HFFc6 (cell line): ENCODE measurements at places on chromosomes 12 and 14.
A peak's percentile ranks its signal among the peaks of the same experiment; 100 is the strongest.

DNA sequence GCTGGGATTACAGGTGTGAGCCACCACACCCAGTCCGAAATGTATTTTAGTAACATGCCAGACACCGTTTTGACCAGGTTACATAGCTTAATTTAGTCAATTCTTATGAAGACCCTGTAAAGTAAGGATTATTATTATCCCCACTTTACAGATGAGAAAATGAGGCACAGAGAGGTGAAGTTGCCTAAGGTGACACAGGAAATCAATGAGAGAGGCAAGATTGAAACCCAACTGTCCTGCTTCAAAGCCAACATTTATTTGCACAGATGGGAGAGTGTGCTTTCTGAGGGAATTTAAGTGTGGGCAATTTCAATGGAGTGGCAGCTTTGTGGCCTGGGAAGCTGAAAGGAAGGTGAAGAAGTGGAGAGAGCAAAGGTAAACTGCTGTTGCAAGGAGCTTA is 19.1 kb upstream of the EPS8 start:
- DNase-seq: no peak

DNA sequence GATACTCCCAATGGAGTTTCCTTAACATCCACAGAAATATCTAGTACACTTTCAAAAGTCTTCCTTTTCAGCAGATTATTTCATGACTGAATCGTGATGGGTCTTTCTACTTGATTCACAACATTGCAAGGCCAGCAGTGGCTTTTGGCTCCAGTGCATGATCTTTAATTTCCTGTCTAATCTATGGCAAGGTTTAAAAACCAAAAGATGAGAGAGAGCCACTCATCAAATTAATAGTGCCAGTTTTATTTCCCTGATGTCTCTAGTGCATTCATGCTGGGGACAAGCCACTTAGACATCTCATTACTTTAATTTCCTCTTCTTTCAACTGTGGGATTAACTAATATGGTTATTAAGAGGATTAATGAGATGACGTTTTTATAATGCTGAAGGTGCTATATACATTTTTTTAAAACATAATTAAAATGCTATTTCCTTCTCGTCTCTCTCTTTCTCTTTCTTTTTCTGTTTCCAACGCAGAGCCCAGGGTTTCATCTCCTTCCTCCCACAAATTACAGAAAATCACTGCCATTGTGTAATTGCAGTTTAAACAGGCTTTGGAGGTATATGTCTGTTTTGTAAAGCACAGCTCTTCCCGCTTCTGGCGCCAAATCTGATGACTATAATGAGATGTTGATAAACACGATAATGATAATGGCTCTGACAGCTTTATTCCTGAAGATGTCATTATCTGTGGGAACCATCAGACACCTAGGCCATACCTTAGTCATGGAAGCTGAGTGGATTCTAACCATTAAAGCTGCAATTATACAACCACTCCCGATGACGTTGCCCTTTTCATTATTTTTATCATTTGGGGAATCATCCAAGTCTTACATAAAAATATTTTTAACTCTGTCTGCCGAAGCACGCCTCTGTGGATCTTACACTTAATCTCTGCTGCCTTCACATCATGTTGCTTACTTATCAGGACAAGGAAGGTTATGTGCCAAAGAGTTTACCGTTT is 103.1 kb upstream of the PPM1H start:
- DNase-seq: no peak

- DNase-seq: no peak
These were observed 35.3 kb upstream of the TMTC1 start for GRCh38 chr12:29818916-29819623.

- no peak for DNase-seq
These were observed 5.0 kb upstream of the SLC25A47 start for GRCh38 chr14:100317912-100318808.

DNA sequence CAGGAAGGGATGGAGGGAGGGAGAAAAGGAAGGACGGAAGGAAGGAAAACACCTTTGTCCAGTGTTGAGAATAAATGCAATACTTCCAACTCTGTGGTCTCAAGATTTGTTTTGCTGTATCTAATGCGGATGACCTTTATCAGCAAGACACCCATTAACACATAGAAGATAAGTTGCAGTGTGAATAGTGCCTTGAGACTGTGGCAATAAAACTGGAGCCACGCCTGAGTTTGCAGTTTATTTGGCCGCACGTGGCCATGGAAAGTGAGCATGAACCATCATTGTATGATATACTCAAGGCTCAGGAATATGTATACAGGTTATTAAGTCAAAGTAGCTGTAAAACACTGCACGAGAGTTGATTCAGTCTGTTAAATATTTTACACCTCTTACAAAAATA is 113.6 kb upstream of the EEA1 start:
- DNase-seq: no peak

GRCh38 chr14:72738161-72738611 is 155.7 kb downstream of the DPF3 start:
- peak; percentile 27 for DNase-seq

GRCh38 chr14:92274055-92274454 is 48.9 kb upstream of the SLC24A4 start:
- no peak for DNase-seq

DNA sequence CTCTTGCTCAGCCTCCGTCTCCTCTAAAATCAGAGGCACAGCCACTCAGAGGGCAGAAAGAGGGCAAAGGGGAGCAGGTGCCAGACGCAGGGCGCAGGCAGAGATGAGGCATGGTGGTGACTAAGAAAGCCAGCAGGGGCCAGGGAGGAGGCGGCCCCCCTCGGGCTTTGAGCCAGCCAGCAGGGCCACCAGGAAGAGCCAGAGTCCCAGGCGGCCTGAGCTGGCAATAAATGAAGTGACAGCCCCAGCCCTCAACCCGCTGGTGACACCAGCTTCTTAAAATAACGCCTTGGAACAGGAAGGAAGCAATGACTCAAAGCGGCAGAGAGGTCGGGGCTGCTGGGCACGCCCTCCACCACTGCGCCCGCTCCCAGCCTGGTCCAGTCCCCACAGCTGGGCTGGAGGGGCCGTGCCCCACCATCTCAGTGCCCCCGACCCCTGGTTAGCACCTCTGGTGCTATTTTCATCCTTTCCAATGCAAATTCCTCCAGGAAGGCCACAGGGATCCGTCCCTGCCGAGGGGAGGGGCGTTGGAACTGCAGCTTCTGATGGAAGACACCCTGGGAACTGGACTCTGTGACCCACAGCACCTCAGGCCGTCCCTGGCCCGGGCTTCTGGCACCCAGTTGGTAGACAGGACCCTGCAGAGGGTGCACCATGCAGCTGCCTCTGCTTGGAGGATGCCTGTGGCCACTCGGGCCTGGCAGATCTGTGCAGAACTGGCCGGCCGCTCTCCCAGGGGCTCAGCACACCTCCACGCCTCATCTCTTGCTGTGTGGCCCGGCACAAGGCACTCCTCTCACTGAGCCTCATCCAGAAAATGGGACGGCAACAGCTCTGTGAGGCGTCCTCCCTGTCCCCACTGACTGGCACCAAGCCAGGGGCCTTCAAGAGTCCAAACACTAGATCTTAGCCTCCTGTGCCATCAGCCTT is 113.7 kb downstream of the NCOR2 start:
- DNase-seq: peak; percentile 69

DNA sequence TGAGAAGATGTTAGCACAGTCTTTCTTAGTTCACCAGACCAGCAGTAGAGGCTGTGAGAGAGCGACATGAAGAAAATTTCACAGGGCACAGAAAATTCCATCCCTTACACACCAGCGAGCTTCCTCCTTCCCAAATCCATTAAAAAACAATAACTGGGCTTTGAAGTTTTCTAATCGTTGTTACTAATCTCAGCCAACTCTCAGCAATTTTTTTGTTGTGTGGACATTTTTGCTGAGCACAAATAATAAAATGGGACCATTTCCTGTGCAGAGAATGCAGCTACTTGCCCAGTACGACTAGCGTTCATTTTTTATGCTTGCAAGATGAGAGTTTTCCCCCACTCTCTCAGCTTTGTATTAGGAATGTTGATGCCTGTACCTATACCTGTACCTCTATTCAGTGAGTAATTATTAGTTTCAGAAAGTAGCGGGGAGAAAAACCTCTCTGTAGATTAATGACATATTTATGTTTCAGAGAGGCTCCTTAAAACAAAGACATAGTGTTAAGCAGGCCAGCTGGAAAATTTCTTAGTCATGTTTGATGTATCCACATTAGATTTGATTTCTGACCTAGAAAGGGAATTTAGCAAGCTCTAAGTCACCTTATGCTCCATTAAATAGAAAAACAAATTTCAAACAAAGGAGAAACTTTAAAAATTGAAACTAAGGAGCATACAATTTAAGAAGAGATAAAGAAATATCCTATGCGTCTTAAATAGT is 146.5 kb downstream of the SRGAP1 start:
- DNase-seq: no peak

- no peak for DNase-seq
These were observed 121.8 kb downstream of the BBS10 start for GRCh38 chr12:76226397-76226796.

DNA sequence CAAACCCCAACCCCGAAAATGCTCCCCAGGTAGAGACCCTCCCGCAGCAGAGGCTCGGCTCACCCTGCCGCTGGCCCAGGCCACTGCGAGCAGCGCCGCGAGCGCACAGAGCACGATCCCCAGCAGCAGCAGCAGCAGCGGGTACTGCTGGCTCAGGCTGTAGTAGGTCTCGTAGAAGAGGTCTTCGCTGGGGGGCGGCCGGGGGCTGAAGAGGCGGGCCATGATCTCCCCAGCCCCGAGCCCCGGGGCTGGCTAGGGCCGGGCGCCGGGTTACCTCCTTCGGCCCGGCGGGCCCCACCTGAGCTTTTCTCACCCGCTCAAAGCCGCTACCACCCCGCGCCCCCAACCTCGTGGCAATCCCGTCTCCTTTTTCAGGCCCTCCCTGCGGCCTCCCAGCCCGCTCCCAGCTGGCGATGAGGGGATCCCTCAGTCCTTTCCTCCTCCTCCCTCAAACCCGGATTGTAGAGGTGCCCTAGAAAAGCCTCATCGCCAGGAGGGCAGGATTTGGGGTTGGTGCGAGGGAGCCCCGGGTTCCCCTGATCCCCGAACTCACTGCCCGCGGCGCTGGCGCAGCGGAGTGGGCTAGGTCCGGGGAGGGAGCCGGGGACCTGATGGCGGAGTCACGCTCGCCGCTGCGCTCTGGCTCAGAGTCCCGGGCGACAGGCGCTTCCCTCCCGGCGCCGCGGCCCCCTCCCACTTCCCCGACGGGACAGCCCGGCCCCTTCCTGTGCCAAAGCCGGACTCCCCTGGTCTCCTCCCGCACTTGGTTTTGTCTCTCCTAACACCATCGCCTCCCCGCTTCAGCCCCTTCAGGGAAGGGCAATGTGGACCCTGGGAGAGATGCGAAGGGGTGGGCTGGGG is at the start of gene ADCY4:
Gene ADCY4 (minus strand): TSS at position 641 of the 861 bp plus-strand sequence. CDS start 419 bp downstream, at position 222.
- DNase-seq: no peak

GRCh38 chr12:19979584-19979983 is 388.8 kb upstream of the PDE3A start:
- no peak for DNase-seq

DNA sequence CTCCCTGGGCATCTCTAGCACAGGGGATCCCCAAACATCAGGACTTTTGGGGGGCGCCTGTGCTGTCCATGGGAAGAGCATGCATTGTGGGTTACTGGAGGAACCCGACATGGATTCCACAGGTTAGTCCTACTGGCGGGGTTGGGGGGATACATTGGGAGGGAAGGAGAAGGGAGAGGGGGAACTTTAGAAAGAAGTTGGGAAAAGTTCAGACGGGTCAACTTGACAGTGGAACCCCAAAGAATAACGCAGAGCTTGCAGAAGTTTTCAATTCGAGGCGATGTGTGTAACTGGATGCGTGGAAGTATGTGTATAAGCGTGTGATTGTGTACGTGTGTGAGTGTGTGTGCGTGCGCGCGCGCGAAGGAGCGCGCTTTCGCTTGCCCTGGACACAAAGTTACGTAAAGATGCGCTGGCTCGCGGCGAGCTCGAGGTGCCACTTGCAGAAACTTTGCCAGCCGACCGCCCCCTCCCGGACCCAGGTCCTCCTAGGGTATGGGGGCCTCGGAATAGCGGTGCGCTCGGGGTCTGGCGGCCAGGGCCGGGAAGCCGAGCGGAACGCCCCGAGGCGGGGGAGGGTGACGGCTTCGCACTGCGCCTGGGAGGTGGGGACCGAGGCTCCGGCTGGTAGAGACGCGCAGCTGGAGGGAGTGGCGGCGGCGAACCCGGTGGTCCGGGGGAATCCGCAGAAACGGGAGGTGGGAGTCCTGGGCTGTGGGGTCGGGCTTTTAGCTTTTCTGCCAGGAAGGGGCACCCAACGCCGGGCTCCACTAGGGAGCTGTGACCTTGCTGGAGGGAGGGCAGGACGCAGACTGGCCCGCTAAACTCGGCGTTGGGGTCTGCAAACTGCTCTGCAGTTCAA is 669 bp downstream of the RFX4 start:
- no peak for DNase-seq

DNA sequence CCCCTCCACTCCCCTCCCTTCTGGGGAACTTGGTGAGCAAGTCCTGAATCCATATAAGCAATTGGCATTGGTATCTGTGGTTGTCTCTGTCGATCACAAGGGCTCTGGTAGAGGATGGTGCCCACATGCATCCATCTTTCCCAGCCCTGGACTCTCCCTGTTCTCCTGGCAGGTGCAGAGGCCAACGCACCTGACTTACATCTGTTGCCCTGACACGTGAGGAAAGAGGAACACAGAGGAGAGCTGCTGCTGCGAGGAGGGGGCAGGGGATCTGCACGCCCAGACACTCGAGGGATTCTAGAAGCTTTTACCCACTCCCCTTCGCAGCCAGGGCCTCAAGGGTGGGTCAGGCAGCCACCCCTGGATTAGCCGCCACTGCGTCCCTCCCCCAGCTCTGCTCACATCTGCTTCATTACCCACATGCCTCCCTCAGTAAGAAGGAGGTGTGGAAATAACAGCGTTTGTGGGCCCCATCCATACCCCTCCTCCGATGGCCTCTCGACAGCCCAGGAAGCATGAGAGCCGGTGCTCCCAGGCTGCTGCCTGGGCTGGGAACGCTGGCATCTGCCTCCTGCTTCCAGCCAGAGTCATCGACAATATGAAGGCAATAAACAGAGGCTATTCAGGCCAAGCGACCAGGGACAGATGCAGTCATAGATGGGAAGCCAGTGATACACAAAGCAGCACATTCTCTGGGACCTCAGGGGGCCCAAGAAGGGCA is 56.5 kb downstream of the KDM2B start:
- no peak for DNase-seq

DNA sequence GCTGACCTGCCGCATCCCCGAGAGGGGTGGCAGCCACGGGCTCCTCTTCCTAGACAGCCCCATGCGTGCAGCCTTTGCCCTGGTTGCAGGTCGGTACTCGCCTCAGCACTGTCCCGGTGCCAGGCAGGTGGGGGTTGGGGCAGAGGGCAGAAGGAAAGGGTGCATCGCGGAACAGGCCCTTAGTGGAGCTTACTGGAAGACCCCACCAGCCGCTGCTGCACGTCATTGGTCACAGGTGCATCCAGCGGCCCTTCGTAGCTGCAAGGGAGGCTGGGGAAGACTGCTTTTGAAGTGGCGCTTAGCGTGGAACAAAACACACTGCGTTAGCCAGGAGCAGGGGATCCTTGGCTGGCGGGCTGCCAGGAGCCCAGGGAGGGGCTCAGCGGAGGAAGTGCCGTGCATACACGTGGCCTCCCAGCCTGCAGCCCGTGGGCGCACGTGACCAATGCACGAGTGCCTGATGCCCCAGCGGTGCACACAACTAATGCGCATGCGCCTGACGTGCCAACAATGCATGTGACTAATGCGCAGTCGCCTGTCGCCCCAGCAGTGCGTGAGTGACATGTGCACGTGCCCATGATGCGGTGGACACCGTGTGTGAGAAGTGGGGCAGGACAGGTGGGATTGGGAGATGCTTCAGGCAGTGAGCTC is 5.0 kb upstream of the EP400 start:
- DNase-seq: no peak

- no peak for DNase-seq
These were observed 45.6 kb upstream of the BCL2L14 start for GRCh38 chr12:12024911-12025682.
